ENCODE measurements at places on chromosomes 16 and 17.
A peak's percentile ranks its signal among the peaks of the same experiment; 100 is the strongest.

DNA sequence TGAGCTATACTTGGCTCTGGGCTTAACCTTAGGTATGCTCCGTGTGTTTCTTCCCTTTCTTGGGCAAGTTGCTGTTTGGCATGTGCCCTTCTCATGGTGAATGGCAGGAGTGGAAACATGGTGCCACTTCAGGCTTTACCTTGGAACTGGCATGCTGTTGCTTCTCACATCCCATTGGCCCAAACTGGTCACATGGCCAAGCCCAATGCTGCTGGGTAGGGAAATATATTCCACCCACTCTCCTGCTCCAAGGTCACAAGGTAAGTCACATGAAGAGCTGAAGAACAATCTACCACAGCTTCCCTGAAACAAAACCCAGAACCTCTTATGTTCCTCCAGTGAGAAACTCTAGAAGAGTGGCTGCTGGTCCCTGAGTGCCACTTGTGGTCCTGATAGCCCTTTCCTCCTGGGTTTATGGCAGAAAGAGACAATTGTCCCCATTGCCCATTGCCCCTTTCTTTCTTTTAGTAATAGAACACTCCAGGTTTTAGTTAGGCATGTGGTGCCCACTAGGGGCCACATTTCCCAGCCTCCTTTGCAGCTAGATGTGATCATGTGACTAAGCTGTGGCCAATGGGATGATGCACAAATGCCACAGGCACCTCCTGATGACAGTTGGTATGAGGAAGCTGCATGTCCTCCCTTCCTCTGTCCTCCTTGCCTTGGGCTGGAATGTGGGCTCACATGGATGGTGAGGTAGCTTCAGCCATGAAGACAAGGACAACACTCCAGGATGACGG is 50.3 kb downstream of the MEOX1 start:
- DNase-seq: no peak

- DNase-seq: no peak
Measured at GRCh38 chr16:79265196-79265595, 335.3 kb downstream of the MAF start.

DNA sequence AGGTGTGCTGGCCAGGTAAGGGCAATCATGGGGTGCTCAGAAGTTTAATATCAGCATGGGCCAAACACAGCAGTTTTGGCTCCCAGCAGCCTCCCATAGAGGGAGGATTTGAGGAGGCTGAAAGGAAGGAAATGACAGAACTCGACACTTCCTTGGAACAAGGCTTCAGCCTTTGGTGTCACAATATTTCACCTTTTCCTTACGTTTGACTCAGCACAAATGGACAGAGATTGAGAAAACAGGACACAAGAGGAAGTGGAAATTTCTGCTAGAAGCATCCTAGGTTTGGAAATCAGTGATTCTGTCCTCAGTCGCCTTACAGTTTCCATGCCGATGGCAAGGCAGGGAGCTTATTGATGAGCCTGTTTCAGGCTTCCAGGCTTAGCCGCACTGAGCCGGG is 181.4 kb downstream of the MAF start:
- no peak for DNase-seq

GRCh38 chr17:17703140-17703919 is 22.1 kb downstream of the RAI1 start:
- no peak for DNase-seq

DNA sequence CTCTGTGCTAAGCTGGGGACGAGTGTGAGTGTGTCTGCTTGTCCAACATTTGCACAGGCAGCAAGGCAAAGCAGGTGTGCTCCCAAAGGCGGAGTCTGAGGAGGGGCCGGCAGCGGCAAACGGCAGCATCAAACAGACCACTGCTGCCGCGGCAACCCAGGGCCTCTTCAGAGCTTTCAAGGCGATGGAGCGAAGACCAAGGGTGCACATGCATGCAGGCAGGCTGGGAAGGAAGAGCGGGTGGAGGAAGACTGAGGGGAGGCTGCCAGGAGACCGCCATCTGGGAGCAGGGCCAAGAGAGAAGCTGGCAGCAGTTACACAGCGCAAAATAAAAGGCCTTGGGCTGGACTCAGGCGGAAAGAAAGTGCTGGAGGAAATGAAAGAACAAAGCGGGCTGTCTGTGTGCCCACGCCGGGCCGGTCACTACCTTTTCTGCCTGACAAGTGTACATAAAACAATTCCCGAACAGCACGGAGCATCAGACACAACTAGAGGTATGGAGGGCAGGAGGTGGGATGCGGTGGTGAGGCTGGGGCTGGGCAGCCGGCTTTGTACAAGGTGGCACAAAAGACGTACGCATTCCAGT is 8.5 kb downstream of the TIMM22 start:
- no peak for DNase-seq

DNA sequence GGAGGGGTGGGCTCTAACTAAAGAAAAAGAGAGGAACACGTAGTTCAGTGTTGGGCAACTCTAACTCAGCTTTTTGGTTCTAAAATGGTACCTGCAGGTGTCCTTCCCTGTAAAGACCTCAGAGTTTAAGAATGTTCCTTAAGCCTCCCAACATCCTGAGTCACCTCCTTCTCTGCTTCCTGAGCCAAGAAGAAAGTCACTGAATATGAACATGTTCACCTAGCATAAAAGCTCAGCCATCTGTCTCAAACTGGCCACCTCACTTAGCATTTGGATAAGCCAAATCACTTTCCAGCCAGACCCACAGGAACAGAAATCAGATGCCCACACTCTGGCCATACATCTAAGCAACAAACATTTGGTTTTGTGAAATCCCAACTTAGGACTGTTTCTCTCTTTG is 3.7 kb downstream of the TMEM98 start:
- no peak for DNase-seq

- no peak for DNase-seq
Measured at GRCh38 chr17:1959871-1960544, 65.1 kb downstream of the RTN4RL1 start.

DNA sequence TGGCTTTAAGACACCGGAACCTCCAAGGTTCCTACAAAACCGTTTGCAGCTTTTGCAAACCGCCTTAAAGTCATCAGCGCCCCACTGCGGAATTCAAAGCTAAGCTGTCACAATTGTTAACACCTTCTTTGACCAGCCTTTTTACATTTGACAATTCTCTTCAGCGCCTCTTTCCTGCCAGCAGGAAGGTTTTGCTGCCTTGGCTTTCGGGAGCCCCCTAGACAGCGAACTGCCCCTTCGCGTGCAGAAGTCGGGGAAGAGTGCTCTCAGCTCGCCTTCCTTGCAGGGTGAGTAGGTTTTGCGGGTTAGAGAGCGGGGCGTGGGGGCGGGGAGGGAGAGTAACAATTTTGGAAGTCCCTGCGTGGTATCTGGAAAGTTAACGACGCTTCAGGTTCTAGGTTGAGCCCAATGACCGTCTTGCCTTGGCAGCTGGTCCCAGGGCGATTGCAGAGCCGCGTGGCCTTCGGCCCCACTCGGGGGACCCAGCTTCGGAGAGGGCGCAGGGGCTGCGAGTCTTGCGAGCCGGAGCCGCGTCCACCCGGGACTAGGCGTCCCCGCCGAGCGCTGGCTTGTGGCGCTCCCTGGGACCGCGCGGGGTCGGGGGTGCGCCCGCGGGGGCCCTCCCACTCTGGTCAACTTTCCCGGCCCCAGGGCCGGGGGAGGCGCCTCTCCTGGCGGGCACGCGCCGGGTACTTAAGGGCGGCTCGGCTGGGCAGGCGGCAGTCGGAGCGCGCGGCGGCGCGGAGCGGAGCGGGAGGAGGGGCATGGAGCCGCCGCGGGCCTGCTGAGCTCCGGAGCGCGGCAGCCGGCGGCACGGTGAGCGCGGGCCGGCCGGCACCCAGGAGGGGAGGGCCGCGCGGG is at the start of gene HAS3:
Gene HAS3 (plus strand): TSS at position 153 of the 861 bp plus-strand sequence. CDS start 3,743 bp downstream, outside the sequence.
- DNase-seq: peak; percentile 39
